ENCODE measurements at places on chromosomes 2 and 18. TPM values are rescaled to one million over a fixed set of nuclear protein-coding genes. Genes with fewer than 3 reads are reported as not detected.

Gene MLPH
- polyA plus RNA-seq = not detected

Gene CLEC4F
- not detected for polyA plus RNA-seq

Gene SNORC
- 0.10 TPM for polyA plus RNA-seq

Gene SLC4A5
- 0.85 TPM for polyA plus RNA-seq

Gene ATP6V1C2
- 0.11 TPM for polyA plus RNA-seq

Gene KLHL29
- 0.09 TPM for polyA plus RNA-seq

Gene IL1RL1
- not detected for polyA plus RNA-seq

Gene ZNF385B
- not detected for polyA plus RNA-seq

Gene GPBAR1
- not detected for polyA plus RNA-seq

Measured in CD4-positive, CD25-positive, alpha-beta regulatory T cell (primary cell).